Activated naive CD4-positive, alpha-beta T cell (primary cell): ENCODE measurements at places on chromosomes 16 and 17.

GRCh38 chr17:73841431-73842060 is 197.3 kb upstream of the SDK2 start:
- no peak for DNase-seq

DNA sequence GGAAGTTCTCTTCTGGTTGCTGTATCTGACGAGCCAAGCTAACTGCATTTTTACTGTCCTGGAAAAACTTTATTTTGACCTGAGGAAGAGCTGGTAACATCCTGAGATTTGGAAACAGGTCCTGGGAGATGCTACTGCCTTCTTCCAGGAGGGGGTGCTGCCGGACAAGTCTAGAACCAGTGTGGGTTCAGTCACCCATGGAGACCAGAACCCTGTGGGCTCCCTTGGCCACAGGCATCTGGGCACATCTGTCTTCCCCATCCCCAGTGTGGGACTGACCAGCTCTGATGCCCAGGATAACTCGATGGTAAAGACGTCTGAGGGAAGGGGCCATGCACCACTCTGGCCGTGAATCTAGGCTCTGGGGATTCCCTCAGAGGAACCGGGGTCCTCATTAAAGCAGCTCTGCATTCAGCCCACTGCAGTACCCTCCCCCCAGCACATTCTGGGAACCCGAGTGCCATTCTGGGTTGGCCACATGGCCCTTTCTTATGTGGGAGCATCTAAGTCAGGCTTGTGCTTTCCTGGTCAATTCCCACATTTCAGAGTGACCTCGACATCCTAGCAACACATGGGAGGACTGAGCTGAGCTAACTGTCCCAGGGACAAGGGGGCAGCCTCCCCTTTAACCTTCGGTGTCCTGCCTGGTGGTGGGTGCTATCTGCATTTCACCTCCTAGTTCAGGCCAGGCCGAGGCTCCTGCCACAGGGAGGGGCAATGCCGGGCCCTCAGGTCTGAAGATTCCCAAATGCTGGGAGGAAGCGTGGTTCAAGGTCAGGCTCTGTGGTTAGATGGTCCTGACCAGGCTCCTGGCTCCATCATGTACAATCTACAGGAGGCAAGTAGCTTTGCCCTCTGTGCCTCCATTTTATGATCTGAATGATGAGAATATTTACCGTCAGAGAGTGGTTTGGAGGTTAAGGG is 6.4 kb downstream of the C16orf86 start:
- no peak for DNase-seq

DNA sequence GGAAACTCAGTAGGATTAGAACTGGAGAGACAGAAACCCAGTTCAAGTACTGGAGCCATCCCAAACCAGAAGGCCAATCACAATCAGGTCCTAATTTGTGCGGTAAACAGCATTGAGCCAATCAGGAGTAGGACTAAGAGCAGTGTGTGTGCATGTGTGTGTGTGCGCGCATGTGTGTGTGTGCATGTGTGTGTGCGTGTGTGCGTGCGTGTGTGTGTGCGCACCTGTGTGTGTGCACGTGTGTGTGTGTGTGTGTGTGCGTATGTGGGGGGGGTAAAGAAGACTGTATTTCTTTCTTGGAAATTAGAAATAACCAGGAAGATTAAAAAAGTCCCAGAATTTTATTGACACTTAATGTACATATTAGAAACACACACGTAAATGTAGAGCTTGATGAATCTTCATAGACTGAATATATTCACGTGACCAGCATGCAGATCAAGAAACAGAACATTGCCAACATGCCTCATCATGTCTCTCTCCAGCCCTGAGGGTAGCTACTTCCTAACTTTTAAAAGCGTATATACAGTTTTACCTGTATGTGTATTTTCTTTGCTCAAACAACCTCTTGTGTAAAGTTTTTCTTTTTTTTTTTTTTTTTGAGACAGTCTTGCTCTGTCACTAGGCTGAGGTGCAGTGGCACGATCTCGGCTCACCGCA is 919 bp upstream of the DHRS7C start:
- no peak for DNase-seq

DNA sequence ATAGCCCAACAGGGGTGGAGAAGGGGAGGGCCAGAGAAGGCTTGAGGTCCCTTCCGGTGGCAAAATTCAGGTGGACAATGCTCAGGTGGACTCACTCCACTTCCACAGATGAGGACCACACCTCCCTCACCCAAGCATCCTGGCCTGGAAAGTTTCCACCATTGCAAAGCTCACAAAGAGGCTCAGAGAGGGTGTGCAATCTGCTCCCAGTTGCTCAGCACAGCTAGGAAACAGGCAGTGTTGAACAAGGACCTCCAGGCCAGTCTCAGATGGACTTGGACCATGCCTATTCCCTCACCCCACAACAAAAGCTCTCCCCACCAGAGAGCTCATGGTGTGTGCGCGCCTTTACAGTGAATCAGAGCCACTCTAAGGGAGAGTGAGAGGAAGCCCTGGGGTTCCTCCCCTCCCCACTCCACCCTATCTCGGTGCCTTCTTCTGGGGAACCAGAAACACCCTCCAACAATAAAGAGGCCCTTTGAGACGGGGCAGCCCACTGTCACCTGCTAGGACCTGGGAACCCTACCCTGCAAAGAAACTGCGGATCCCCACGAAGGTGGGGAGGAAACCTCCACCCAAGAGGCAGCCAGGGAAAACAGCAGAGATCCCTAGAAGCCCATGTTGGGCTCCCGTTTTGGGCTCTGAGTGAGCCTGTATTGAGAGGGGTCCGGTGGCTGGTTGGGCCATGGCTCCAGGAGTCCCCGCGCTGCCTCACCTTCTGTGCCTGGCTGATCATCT is 1.6 kb downstream of the FAM83G start:
- no peak for DNase-seq

GRCh38 chr17:37360632-37361031 is 15.2 kb upstream of the C17orf78 start:
- DNase-seq = no peak

DNA sequence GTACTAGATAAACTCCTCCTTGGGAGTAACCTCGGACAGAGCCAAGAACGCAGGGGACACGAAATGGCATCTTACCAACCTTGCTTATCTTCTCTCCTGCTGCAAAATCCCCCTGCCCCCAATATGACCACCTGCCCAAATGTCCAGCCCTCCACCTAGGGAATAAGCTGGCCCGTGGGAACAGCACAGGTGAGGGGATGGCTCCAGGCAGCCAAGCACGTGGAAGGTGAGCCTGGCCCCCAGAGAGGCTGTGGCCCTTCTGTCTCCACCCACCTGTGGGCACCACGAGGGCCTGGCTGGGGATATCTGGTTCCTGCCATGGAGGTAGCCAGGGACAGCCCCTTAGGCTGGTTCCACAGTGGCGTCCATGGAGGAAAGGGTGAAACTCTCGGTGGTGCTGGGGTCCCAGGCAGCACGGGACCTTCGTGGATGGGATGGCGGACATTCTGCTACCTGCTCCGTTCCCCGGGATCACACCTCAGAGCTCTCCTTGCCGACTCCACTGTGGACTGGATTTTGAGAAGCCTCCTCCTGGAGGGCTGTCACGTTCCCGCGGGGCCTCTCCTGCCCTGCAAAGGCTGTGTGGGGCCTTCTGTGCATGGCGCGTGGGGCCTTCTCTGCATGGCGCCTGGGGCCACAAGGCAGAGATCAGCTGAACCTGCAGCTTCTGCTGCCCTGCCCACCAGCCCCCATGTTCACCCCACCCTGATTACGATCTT is 388.5 kb upstream of the TNRC6C start:
- DNase-seq = no peak

DNA sequence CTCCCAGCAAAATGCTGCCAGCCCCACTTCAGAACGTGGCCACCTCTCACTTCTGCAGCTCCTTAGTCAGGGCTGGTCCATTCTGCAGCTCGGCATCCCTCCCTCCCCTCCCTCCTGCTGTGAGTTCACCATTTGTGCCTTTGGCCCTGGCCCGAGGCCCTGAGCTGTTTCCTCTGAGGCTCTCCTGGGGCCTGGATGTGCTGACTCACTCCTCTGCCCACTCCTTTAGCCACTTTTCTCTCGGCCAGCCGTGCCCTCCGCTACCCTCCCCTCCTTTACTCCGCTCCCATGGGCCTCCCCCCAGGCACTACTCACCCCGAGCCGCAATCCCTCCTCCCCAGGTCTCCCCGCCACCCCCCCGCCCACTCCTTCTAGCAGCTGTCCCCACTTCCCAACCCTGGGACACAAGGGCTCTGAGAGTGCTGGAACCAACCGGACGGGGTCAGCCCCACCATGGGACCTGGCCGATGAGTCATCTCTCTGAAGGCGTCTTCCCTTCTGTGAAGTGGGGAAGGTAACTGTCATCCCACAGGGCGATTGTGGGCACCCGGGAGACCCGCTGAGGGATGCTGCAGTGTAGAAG is 11.5 kb downstream of the KCNG4 start:
- DNase-seq = no peak

DNA sequence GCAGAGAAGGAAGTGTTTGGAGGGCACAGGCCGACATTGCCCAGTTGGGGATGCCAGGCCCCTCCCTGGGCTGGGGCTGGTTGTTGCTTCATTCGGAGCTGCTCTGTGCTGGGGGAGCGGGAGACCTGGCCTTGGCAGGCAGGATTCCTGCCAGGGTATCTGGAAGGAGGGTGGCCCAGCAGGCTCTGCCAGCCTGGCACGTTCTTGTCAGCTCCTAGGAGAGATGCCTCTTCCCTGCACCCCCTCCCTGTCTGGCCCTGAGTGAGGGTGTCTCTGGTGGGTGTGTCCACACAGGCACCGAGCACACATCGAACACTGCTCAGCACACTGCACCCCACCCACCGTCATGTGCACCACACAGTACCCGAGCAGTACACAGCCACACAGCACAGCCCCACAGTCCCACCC is 35.2 kb downstream of the ARHGAP23 start:
- no peak for DNase-seq

DNA sequence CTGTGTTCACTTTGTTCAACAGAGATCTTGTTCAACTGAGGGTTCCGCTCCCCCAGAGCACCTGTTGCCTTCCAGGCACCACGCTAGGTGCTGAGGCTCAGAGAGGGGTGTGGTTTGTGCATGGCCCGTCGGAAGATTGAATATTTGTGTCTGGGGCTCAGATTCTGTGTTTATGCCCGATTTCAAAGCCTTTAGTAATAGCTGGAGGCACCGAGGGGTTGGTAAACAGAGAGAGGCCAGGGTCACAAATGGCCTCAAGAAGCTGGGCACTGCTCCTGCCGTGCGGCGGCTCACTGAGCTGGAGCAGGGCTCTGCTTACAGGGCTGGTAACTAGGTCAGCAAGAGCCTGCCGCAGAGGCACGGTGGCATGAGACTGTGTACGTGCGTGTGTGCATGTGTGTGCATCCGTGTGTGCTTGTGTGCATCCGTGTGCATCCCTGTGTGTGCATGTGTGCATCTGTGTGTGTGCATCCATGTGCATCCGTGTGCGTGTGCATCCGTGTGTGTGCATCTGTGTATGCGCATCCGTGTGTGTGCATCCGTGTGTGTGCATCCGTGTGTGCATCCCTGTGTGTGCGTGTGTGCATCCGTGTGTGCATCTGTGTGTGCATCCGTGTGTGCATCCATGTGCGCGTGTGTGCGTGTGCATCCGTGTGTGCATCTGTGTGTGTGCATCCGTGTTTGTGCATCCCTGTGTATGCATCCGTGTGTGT is 5.4 kb downstream of the ITGAE start:
- DNase-seq = no peak

DNA sequence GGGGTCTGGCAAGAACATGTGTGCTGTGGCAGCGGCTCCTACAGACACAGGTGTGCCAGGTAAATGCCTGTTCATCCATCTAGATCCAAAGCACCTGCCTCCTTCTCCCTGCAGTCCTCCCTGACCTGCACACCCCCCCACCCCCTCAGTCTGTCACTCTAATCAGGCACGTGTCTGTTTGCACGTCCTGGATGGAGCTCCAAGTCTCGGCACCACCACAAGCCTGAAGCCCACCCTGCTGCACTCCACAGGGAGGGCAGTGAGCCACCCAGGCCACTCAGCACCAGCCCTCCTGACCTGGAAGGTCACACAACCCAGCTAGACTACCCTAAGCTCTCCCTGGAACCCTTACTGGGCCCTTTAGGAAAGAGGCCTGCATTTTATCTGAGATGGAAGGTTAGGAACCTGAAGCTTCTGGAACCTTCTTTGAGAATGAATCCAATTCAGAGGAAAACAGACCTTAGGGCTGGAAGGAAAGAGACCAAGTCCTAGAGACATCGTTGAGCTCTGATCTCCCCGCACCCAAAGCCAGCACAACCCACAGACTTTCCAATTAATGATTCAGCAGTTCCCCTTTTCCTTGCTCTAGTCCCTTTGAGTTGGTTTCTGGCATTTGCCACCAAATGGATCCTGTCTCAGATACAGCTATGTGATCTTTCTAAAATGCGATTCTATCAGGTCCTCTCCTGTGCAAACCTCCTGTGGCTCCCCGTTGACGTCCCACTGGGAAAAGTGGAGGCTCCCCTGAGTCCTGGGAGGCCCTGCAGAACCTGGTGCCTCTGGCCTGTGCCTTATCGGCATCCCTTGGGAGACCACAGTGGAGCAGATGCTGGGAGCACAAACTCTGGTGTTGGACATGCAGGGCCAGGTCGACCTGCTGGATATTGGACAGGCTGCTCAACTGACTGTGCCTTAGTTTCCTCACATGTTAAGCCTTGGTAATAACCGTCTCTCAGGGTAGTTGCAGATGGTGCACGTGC is 67.9 kb downstream of the PRMT7 start:
- no peak for DNase-seq

DNA sequence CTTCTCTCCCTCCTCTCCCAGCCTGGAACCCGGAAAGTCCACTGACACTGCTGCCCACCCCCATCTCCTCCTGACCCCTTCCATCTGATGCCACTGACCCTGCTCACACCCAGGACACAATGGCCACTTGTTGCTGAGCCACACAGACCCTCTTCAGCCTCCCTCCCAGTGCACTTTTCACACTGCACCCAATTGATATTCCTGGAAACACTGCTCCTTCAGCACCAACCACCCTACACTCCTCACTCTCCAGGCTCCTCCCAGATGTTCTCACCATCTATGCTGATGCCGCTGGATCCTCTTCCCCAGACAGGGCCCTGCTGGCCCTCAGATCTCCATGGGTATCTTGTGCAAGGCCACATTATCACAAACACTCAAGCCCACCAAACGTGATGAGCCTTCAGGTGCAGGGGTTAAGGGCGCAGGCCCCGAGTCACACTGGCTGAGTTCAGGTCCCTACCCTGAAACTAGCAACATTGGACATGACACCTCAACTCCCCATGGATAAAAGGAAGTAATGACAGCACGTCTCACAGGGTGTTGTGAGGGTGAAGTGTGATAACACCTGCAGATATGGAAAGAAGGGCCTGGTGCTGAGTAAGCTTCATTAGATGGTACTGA is 238.1 kb downstream of the ZNF423 start:
- DNase-seq = no peak

DNA sequence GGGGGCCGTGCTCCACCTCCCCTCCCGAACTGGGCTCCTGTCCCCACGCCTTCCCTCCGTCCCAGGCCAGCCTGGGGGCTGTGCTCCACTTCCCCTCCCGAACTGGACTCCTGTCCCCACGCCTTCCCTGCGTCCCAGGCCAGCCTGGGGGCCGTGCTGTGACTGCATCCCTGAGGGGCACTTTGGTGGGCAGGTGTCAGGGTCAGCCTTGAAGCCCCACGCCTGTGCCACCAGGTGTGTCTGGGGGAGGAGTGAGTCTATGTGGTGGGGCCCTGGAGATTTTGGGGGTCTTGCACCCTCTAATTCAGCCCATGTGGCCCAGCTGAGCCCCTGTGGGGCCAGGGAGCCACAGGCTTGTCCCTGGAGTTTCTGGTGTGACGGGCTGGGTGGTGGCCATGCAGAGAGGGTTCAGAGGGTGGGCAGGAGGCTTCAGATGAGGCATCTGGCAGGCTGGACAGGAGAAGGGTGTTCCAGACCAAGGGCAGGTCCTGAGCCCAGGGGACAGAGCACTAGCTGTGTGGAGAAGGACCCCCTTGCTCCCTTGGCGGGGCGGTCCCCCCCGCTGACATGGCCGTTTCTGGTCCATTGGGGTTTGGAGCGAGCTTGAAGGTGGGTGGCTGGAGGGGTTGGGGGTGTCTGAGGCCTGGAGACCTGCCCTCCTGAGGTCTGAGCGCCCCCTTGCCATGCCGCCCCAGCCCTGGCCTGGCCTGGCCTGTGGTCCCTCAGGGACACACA is 8.2 kb downstream of the NHERF2 start:
- no peak for DNase-seq
